Activated naive CD8-positive, alpha-beta T cell treated with anti-CD3 and anti-CD28 coated beads, Interleukin-2, amount 50 U/mL, for 24 hours (primary cell): ENCODE measurements at places on chromosomes 4 and X.

DNA sequence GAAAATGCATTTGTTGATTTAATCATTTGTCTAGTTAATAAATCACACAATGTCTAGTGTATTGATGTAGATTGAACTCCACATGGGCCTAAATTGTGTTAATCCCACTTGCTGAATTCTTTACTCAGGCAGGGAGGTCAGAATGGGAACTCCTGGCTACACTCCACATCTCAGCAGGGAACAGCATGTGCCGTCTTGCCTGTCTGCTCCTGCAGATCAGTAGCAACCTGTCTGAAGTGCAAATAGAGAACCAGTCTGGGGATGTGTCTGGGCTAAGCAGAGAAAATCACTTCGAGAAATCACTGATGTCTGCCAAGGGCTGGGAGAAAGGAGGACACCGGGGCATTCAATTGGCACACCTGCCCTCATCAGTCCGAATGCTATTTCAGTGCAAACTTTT lies 16.5 kb upstream of the MXRA5 start:
- no peak for DNase-seq

- DNase-seq = no peak
These were observed 92.2 kb downstream of the MID1IP1 start for GRCh38 chrX:38893441-38893840.

DNA sequence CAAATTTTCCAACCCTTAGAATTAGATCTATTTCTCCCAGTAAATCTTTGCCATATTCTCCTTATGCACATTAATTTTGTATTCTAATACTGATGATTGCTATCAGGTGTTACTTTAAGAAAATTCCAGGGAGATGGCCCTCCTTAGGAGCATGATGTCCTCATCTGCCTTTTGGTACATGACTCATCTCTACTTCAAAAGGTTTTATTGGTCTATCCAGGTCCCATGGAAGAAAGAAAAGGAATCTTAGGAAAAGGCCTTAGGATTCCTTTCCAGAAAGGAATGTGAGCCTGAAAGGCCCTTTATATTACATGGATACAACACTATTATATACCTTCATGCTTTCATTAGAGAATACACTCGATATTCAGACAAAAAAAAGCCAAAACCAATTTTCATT lies 968.2 kb downstream of the STIM2 start:
- DNase-seq = no peak

DNA sequence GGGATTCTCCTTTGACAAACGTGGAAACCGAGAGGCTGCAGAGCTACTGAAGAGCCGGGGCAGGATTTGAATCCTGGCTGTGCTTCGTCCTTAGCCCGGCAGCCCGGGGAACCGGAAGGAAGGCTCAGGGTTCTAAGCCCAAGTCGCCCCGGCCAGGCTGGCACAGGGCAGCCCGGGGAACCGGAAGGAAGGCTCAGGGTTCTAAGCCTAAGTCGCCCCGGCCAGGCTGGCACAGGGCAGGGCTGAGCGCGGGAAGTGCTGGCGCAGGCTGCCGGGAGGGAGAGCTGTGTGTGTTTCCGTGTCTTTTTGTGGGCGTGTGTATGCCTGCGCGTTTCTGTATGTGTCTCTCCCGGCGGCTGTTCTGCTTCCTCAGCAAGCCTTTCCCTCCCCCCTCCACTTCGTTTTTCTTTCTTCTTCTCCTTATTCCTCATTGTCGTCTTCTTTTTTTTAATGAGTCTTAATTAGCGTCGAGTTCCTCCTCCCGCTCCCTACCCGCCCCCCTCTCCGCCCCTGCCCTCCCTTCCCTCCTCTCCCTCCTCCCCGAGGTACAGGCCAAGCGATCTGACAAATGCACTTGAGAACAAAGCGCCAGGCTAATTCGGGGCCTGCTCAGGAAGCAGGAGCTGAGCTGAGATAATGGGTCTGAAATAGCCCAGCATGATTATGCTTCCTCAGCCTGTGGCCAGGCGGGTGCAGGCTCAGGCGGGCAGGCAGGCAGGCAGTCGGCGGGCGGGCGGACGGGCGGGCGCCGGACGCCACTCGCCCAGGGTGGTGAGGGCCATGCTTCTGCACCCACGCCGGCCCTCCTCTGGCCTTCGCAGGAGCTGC lies 65.9 kb downstream of the EFNB1 start:
- DNase-seq = peak; percentile 5

DNA sequence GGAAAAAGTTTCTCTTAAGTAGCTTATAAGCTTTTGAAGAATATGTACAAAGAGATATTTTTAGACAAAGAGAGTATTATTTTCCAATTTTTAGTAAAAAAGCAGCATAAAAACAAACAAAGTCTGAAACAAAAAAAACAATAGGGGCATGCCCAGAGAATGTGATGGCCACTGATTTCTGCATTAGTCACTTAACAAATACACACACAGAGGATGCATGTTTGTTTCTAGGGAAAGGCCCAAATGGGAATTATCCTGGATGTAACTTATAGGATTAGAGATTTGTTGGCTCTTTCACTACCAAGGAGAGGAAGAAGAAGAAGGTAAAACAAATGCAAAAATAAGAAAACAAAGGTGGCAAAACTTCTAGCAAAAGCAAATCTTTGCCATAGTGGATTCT lies 95.9 kb upstream of the SCOC start:
- DNase-seq = no peak

- no peak for DNase-seq
These were observed 20.6 kb upstream of the MAML3 start for GRCh38 chr4:140174543-140174942.

DNA sequence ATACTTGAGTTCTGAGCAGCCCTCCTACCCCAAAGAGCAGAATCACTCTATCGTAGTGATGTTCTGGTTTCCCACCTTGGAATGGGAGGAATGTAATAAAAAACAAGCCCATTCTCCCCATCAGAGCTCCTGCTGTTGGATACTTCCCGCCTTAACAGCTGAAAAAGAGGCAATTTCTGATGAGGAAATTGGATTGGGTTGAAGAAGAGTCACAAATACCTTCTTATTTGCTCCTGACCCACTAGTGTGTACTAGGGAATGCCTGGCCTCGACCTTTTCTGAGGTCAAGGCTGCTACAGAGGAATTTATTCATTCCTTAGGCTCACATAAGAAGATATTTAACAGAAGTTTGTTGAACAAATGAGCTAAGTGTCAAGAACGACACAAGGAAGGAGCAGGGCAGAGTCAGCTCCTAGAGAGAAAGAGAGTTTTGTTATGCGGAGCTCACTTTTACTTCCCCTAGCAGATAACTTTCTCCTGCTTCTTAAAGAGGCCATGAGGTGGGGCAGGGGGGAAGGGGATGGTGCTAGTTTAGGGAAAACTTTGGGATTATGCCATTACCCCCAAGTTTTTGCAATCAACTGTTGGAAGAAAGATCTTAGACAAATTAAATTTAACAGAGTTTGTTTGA lies 273.8 kb upstream of the CLNK start:
- DNase-seq = no peak

DNA sequence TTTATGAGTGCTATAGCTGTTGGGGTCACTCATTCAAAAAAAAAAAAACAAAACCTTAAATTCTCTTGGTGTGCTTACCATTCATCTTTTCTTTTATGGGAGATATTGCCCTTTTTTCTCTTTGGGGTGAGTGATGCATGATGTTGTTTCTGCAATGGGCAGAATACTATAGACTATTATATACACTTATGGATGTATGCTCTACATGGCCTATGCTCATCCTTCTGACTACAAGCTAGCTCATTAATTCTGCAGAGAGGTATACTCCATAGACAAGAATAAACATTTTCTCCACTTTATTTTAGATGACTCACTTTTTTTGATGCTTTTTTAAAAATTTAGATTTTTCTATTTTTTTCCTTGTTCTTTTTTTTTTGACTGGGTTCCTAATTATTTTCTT lies 160.3 kb upstream of the ANK2 start:
- no peak for DNase-seq
